ENCODE measurements at places on chromosomes 4 and X.

DNA sequence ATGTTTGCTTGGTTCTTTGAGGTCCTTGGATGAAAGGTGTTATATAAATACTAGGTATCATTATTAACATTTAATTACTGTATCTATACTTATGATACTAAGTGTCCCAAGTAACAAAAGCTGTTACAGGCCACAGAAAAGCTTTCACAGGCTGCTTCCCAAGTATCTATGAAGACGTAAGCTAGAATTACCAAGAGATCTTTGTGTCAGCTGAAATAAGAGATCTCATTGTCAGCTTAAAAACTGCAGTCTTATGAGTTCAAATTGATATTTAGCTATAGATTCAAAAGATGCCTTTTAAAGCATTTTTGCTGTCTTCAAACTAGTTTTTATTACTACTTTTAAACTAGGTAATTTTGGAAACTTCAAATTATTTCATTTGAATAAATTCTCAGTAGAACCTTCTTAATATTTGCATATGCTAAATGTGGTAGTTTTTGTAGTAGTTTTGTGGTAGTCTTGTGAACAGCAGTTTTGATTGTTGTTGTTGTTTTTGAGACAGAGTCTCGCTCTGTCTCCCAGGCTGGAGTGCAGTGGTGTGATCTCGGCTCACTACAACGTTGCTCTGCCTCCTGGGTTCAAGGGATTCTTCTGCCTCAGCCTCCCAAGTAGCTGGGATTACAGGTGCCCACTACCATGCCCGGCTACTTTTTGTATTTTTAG lies 170.0 kb upstream of the RPL34 start:
- DNase-seq: no peak

- DNase-seq: no peak
These were observed 412.5 kb downstream of the ADAM29 start for GRCh38 chr4:175330652-175331051.

DNA sequence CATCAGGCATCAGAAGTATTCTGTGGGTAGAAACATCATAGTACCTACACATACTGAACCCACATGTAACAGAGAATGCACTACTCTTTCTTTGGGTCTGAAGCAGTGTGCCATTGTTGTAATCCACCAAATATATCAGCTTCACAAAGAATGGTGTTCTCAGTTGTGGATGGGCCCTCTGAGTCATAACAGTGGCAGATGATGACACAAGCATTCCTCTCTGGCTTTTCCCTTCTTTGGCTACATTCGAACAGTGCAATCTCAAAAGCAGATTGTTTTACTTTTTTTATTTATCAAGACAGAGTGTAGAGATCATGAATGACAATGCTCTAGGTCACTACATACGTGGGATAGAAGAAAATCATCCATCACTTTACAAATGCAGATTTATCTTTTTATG lies 247.2 kb upstream of the EPHA5 start:
- DNase-seq: peak; percentile 35

DNA sequence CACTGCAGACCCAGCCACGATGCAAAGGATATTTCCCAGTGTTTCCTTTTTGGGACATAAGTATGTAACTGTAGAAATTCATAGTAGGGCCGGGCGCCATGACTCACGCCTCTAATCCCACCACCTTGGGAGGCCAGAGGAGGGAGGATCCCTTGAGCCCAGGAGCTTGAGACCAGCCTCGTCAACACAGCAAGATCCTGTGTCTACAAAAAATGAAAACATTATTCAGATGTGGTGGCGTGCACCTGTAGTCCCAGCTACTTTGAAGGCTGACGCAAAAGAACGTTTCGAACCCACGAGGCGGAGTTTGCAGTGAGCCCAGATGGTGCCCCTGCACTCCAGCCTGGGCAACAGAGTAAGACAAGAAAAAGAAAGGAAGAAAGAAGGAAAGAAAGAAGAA lies 49.2 kb downstream of the CRLF2 start:
- DNase-seq: no peak

- no peak for DNase-seq
These were observed 353.8 kb downstream of the PRDM5 start for GRCh38 chr4:120568731-120569130.

DNA sequence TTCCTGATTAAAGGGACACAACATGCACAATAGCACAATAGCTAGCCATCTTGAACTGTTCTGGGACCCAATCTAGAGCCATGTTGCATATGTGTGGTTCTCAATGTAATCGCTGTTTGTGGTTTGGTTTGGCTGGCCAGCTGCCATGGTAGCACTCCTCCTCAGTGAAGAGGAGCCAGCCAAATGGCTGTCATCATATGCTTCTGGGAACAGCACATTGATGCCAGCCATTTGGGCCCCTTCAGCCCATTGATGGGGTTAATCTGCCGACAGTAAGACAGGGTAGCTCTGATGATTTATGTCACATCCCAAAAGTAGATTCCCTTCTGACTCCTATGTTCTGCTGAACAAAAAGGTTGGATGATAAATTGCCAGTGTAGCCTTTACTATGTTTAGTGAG lies 48.5 kb downstream of the AWAT2 start:
- no peak for DNase-seq

GRCh38 chrX:123222920-123223319 lies 38.8 kb downstream of the GRIA3 start:
- no peak for DNase-seq

DNA sequence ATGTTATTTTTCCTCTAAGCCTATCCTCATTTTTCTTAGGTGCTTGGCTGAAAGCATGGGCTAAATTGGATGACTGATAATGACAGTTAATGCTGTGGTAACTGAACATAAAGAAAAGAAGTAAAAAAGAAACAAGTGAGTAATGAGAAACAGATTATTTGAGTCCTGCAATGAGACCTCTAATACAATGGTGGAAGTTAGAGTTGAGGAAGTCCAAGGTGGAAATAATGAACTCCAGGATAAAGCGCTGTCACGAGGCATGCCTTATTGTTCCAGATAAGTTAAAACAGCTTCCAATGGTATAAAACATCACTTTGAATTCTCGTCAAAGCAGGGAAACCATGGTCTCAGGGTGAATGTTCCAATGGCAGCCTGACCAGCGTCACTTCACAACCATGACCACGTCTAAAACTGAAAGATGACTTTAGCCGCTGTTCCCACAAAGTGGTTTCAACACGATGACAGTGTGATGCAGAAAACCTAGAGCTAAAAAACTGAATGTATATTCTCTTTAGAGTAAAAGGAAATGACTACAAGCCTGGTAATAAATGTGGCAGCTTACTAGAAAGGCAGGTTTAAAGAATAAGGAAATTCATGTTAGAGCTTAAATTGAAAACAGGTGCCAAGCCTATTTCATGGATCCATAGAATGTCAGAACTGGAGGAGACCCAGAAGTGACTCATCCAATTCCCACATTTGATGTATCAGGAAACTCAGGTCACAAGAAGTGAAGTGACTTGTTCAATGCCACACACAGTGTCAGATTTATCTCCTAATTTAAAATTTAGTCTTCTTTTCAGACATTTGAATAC lies 202.6 kb upstream of the GYPA start:
- DNase-seq: no peak

DNA sequence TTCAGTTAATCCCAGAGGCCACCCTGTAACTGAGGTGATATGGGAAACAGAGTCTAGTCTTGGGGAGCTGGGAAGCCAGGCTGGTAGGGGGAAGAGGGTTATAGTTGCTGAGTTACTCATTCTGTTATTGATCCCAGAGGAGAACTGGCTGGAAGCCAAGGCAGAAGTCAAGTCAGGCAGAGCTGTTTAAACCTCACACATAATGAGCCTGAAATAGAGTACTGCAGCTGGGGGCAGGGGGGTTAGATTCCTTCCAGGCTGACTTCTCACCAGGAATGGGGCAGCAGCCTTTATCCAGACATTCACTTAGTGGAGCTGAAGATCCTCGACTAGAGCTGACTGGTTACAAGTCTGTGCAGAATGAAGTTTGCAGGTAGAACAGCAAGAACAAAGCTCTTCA lies 144.9 kb downstream of the C4orf33 start:
- no peak for DNase-seq

DNA sequence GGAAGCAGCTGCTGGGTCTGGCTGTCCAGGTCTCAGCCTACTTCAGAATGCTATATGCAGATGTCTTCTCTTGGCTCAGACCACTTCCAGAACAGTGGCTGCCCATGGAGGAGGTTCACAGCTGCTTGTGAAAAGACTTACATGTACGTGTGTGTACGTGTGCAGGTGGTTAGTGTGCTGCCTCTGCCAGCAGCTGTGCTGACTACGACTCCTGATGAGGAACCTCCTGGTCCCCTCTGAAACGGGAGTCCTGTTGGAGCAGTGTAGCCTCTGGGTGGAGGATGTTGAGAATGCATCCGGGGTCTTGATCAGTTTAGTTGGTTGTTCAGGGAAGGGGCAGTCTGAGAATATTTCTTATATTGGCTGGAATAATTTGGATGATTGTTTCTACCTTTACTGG lies 155.9 kb upstream of the WDR1 start:
- DNase-seq: no peak

- no peak for DNase-seq
These were observed 387.5 kb upstream of the FTHL17 start for GRCh38 chrX:31459361-31459760.

DNA sequence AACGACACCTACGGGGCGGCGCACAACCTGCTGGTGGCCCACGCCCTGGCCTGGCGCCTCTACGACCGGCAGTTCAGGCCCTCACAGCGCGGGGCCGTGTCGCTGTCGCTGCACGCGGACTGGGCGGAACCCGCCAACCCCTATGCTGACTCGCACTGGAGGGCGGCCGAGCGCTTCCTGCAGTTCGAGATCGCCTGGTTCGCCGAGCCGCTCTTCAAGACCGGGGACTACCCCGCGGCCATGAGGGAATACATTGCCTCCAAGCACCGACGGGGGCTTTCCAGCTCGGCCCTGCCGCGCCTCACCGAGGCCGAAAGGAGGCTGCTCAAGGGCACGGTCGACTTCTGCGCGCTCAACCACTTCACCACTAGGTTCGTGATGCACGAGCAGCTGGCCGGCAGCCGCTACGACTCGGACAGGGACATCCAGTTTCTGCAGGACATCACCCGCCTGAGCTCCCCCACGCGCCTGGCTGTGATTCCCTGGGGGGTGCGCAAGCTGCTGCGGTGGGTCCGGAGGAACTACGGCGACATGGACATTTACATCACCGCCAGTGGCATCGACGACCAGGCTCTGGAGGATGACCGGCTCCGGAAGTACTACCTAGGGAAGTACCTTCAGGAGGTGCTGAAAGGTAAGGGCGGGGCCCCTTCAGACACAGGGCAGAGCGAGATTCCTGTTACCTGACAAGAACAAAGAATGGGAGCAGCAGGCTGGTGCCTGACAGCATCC lies 11.7 kb downstream of the RPL9 start:
- no peak for DNase-seq

DNA sequence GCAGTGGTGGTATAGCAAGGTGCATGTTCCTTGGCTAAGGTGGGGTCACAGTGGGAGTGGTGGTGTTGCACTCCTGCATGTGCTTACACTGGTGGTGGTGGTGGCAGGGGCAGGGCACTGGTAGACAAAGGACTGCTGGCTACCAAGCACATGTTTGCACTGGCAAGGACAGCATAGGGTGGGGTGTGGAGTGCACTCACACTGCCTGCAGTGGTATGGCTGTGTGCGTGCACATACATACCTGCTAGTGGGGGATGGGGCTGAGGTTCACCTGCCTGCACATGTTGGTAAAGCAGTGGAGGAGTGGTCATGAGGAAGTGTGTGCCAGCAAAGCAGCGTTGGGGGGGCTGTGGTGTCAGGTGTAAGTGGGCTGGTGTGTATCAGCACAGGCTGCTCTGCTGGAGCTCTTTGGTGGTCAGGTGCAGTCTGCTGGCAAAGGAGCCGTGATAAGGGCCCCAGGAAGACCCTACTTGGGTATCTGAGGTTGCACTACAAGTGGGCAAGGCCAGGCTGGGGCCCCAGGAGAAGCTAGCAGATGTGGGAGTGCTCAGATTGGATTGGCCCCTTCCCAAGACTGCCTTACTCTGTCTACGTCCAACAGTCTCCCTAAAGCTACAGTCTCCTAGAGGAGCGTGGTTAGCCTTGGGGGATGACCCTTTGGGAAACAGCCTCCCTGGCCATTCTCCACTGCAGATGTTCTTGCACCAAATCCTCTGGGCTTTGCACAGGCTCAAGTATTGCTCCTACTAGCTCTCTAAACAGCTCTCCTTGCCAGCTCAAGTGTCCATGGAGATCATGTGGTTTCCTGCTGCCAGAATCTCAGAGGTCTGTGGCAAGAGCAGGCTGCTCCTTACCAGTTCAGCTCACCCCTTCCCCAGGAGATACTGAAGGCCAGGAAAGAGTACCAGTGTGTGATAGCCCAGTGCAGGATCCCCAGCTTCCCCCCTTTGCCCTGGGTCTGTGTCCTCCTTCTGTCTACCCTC lies 486.3 kb upstream of the PABPC4L start:
- DNase-seq: no peak

DNA sequence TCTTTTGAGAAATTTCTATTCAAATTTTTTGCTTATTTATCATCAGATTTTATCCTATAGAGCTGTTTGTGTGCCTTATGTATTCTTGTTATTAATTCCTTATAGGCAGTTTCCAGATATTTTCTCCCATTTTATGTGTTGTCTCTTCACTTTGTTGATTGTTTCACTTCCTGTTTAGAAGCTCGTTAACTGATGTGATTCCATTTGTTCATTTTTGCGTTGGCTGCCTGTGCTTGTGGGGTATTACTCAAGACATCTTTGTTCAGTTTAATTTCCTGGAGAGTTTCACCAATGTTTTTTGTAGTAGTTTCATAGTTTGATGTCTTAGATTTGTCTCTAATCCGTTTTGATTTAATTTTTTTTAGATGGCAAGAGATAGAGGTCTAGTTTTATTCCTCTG lies 14.6 kb downstream of the ZNF718 start:
- DNase-seq: no peak

DNA sequence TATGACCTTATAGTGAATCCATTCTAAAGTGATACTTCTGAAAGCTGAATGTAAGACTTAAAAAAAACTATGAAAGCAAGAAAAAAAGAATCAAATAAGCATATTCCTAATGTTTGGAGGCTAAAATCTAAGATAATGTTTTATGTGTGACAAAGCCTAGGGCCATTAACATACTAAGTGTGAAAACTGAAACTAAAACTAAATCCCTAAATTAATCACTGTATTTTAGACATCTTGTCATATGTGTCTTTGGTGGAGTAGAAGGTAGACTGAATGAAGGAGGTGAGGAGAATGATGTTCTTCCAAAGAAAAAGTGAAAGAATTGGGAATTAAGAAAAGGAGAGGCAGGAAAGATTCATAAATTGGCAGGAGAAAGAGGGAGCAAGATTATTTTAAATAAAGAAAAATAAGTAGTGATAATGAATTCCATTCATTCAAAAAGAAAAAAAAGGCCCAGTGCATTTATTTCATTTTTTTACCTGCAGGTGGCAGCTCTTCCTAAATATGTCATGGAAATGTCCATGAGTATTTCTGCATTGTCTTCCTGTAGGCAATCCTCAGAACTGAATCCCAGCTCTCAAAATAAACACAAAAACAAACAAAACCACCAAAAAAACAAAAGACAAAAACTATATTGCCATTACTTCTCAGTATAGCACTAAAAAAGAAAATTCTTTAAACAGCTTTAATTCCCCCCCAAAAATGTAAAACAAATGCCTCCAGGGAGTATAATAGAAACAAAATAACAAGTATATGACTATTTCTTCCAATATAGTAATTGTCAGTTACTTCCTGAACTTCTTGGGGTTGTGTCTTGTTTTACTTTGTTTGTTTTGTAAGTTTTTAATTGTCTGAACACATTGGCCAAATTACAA lies 17.0 kb upstream of the AP1AR start:
- peak; percentile 40 for DNase-seq

All from urothelium cell line (cell line).